T-helper 2 cell treated with Interferon-gamma antibody and Interleukin-4, amounts not matched to agents 100 ng/mL and 5 ng/mL, for 36 hours (primary cell): ENCODE measurements at places on chromosomes 16 and 17. TPM values are rescaled to one million over a fixed set of nuclear protein-coding genes. Genes with fewer than 3 reads are reported as not detected.

The CD7 gene
- total RNA-seq: 184 and 198 TPM in 2 replicates

The EVI2B gene
- total RNA-seq: 63.9 and 65.2 TPM in 2 replicates

The KLHL10 gene
- 0.07 and 0.09 TPM in 2 replicates for total RNA-seq

The MINK1 gene
- total RNA-seq: 88.2 and 91.5 TPM in 2 replicates

The NLRC3 gene
- total RNA-seq: 89.9 and 95.4 TPM in 2 replicates

The PMP22 gene
- 0.16 TPM in 1 of 2 replicates, not detected in the other for total RNA-seq

The CFAP97D1 gene
- total RNA-seq: not detected in 2 replicates

The TMC6 gene
- 498 and 523 TPM in 2 replicates for total RNA-seq

The AOC2 gene
- total RNA-seq: 2.3 and 2.7 TPM in 2 replicates

The ABCA8 gene
- not detected in 2 replicates for total RNA-seq

The TP53TG3C gene
- total RNA-seq: not detected in 2 replicates

The MYADML2 gene
- not detected in 2 replicates for total RNA-seq

The TMEM132E gene
- not detected in 2 replicates for total RNA-seq

The HSD17B1 gene
- 0.77 and 1.1 TPM in 2 replicates for total RNA-seq

The CLEC18B gene
- total RNA-seq: 0.57 and 1.5 TPM in 2 replicates

The MMP28 gene
- total RNA-seq: not detected in 2 replicates

The CES5A gene
- not detected in 2 replicates for total RNA-seq

The CENPV gene
- 21.7 and 23.1 TPM in 2 replicates for total RNA-seq

The ATP2A1 gene
- total RNA-seq: 1.6 and 2.2 TPM in 2 replicates

The TERB1 gene
- total RNA-seq: 0.11 and 0.25 TPM in 2 replicates

The DHODH gene
- 15.0 and 16.3 TPM in 2 replicates for total RNA-seq

The C16orf95 gene
- total RNA-seq: 8.6 and 9.6 TPM in 2 replicates

The KRT31 gene
- total RNA-seq: not detected in 2 replicates

The FTSJ3 gene
- 57.2 and 63.6 TPM in 2 replicates for total RNA-seq

The NAGS gene
- total RNA-seq: 0.20 and 0.41 TPM in 2 replicates

The HAP1 gene
- total RNA-seq: 0.36 TPM in 2 replicates

The NEUROD2 gene
- not detected in 2 replicates for total RNA-seq

The KRTAP9-4 gene
- not detected in 2 replicates for total RNA-seq

The FN3KRP gene
- 38.4 and 41.0 TPM in 2 replicates for total RNA-seq

The SALL1 gene
- not detected in 2 replicates for total RNA-seq

The RNF135 gene
- total RNA-seq: 9.0 and 10.6 TPM in 2 replicates

The PYY gene
- total RNA-seq: not detected in 2 replicates

The TMEM100 gene
- total RNA-seq: not detected in 2 replicates

The ABCA3 gene
- 6.6 and 7.0 TPM in 2 replicates for total RNA-seq

The MARCHF10 gene
- not detected in 2 replicates for total RNA-seq

The ZP2 gene
- total RNA-seq: not detected in 2 replicates

The TSEN54 gene
- total RNA-seq: 69.4 and 70.0 TPM in 2 replicates

The STX1B gene
- 0.55 and 0.59 TPM in 2 replicates for total RNA-seq

The PPM1E gene
- 0.02 and 0.05 TPM in 2 replicates for total RNA-seq

The KRTAP2-4 gene
- total RNA-seq: not detected in 2 replicates

The PHF12 gene
- 61.0 and 72.0 TPM in 2 replicates for total RNA-seq

The SCARF1 gene
- total RNA-seq: 1.1 and 1.6 TPM in 2 replicates

The CES3 gene
- total RNA-seq: 7.9 and 10.9 TPM in 2 replicates

The KRTAP3-1 gene
- total RNA-seq: not detected in 2 replicates

The RPRML gene
- total RNA-seq: not detected in 2 replicates

The NKD1 gene
- total RNA-seq: 0.75 and 1.1 TPM in 2 replicates

The MYO19 gene
- 129 and 146 TPM in 2 replicates for total RNA-seq

The OTOA gene
- 0.11 and 0.14 TPM in 2 replicates for total RNA-seq
